ENCODE measurements at places on chromosomes 5 and 9.

DNA sequence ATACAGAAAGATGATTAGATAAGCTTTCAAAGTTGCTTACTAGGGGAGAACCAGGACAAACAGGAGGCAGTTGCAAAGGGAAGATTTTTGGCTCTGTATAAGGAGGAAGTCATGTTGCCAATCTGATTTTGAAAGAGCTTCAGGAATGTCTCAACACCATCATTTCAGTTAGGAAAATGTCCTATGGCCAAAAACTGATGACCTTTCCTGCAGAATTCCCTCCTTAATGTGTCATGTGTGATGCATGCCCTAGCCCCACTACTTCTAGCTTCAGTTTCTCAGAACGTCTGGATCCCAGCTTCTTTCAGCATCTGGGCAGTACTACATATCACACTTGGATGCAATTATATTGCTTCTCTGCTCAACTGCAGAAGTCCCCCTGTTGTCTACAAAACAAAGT lies 211.5 kb upstream of the NREP start:
- DNase-seq: no peak

GRCh38 chr5:43314724-43315123 lies 1.5 kb upstream of the HMGCS1 start:
- DNase-seq: no peak

DNA sequence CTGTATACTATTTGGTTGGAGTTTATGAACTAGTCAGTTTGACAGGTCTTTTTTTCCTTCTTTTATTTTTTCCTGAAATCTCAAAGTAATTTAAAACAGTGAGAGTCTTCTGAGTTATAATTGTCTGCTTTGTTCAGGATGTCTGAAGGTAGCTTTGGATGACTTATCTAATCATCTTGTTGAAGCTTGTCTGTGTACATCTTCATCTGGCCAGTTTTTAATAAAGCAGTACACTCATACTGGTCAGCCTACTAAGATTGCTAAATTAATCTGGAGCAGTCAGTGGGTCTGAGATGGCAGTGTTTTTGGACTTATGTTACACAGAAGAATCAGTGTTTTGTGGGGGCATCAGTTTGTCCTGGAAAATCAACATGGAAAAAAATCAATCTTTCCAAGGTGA lies 482.4 kb downstream of the CDH10 start:
- no peak for DNase-seq

DNA sequence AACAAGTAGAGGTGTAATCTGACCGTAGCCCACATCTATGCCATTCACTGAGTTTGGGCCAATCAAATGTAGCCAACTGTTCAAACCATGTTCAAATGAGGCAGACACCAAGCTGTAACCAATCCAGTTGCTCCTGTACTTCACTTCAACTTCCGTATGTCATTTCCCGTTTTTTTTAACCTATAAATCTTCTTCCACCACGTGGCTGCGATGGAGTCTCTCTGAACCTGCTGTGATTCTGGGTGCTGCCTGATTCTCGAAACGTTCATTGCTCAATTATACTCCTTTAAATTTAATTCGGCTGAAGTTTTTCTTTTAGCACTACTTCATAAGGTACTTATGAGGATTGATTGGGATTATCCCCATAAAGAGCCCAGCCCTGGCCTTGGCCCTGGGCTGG lies 179.7 kb downstream of the PIK3R1 start:
- DNase-seq: no peak
